ENCODE measurements at places on chromosomes 5 and 9.

GRCh38 chr9:22829236-22829635, 382.6 kb downstream of the DMRTA1 start:
- DNase-seq, result no peak

DNA sequence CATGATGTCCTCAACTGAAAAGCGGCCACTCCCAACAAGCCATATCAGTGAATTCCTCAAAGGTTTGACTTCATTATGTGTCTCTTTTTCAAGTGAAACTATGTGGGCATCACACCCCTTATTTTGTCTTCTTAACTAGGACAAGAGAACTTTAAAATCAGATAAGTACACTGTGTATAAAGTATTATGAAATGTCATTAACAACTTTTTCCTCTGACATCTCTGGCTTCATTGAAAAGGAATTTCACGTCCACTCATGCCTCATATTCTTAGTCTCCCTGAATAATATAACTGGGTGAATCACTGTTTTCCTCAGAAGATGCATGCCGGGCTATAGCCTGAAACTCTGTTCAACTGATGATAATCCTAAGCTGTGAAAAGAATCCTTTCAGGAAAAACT, 415.8 kb downstream of the ACTL7B start:
- DNase-seq, result no peak

DNA sequence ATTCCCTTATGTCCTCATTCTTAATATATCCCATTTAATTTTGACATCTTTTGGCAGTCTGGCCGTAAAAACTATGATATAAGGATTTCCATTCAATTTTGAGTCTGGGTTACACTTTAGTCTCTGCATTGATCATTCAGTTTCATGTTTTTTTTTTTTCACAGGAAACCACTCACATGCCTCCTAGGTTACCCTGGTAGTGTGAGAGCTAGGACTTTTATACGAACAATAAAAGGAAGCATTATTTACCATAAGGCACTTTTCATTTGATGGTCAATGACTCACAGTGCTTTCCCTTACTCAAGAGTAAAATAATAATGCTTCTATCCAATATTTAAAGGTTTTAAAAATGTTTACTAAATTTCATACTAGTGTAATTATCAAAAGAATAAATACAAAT, 16.4 kb upstream of the DMAC1 start:
- no peak for DNase-seq

- no peak for DNase-seq
These were observed 95.8 kb downstream of the PLPP1 start for GRCh38 chr5:55438998-55439397.

DNA sequence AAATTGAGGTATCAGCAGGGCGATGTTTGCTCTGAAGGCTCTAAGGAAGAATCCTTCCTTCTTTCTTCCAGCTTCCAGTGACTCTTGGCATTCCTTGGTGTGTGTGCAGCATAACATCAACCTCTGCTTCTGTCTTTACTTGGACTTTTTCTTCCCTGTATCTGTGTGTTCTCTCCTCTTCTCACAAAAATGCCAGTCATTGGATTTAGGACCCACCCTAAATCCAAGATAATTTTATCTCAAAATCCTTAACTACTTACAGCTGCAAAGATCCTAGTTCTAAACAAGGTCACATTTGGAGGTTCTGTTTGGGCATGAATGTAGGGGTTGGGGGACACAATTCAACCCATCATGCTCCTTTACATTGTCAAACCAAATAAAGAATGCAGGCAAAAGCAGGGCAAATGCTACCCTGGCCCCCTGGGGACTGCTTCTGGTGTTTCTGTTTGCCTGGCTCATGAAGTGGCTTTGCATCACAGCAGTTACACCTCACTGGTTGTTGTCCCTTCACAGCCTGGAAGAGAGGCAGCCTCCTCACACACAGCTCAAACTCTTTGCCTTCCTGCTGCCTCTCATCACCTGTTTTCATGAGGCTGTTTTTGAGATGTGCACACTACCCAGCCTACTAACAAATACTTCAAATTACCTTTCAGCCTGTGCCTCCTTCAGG, 64.8 kb upstream of the PLCXD3 start:
- no peak for DNase-seq

DNA sequence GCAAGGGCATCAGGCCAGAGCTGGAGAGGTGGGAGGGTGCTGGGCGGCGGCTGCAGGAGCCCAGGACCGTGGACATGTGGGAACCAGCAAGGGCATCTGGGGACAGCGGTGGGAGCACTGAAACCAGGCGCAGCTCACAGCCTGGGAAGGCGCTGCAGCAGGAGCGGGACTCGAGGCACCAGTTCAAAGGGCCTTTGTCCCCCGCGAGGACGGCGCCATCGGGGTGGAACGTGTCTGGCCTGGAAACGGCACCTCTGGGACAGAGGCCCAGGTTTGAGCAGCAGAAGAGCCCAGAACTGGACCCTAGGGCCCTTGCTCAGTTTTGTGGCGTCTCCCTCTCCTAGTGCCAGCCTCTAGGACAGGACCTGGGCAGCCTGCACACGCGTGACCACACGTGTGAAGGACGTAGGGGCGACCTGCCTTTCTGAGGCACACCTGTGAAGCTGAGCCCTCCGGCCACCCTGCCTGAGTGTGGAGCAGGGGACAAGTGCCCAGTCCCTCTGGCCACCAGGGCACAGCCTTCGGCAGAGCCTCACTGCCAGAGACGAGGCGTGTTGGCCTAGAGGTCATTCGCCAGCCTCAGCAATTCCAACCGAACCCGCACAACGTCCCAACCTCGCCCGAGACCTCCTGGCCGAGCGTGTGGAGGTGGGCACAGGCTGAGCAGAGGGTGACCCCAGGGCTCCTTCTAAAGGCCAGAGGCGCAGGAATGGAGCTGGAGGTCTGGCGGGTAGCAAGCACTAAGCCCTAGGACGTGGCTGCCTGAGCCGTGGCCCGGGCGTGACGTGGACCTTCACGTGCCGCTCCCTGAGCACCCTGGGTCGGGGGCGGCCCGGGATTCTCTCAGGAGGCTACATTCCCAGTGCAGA, 2.2 kb upstream of the TMEM210 start:
- no peak for DNase-seq
